WTC11 (cell line): ENCODE measurements at places on chromosomes 3 and 15. TPM values are rescaled to one million over a fixed set of nuclear protein-coding genes. Genes with fewer than 3 reads are reported as not detected.

ABTB1 gene
- 9.3 to 12.5 TPM (median 9.9 TPM) in 3 replicates for total RNA-seq

- peak within 1 kb of the TSS; percentile 84 for H3K4me3 ChIP-seq
- no peak within 1 kb of the TSS for H3K27ac ChIP-seq
- H3K4me1 ChIP-seq, result peaks cover 9% of the 10 kb centered on the region
- no peak for DNase-seq
- H3K27me3 ChIP-seq, result peaks cover 35% of the 10 kb centered on the region
- H3K36me3 ChIP-seq, result no peaks in the 10 kb centered on the region
Observed at GRCh38 chr15:75346796-75347221, at the start of gene NEIL1. TSS of gene NEIL1 (plus strand) at chr15:75347039. CDS start at chr15:75348906, 1,867 bp downstream.

DNA sequence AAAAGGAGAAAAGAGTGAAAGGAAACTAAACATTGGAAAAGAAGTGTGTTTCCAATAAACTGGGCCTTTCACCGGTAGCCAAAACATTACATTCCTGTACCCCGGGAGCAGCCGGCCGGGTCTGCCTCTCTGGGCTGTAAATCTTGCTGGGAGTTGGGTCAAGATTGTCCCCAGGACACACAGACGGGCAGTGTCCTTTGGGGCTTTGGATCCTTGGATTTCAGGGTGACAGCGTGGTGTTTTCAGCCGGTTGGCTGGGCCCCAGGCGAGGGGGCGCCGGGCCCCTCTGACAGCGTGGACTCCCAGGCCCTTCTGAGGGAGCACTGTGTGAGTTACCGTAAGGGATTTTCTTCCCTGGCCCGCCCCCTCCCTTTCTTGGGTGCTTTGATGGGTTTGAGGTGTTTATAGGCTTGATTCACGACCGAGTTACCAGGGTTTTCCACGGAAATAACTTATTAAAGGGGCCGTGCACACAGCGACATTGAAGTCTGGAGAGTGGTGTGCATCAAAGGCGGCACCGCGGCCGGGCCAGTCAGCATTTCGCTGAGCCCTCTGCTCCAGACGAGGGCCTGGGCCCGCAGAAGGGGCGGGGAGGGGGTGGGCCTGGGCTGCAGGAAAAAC is 27.4 kb downstream of the SMAD6 start:
- H3K27me3 ChIP-seq, result no peaks in the 10 kb centered on the region
- H3K4me3 ChIP-seq, result no peak overlapping the region
- peak overlapping the region; percentile 27; the same call in 1 of the 2 replicates for H3K27ac ChIP-seq
- H3K4me1 ChIP-seq, result peaks cover 26% of the 10 kb centered on the region
- no peaks in the 10 kb centered on the region for H3K36me3 ChIP-seq
- DNase-seq, result no peak

DNA sequence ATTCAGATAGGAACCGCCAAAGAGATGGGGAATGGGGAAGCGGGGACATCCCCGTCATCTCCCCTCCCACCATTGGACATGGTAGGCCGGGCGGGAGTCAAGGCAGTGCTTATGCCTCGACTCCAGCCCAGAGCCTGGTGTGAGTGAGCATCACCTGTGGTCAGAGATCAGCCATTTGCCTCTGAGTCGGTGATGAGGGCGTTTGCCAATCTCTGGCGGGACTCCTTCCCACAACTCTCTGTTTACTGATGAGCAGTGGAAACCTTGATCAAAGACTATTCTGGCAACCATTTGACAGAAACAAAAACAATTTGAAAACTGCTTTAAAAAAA is 63.9 kb upstream of the HES1 start:
- H3K27ac ChIP-seq, result no peak overlapping the region
- DNase-seq, result no peak
- H3K36me3 ChIP-seq, result peaks cover 21% of the 10 kb centered on the region

DNA sequence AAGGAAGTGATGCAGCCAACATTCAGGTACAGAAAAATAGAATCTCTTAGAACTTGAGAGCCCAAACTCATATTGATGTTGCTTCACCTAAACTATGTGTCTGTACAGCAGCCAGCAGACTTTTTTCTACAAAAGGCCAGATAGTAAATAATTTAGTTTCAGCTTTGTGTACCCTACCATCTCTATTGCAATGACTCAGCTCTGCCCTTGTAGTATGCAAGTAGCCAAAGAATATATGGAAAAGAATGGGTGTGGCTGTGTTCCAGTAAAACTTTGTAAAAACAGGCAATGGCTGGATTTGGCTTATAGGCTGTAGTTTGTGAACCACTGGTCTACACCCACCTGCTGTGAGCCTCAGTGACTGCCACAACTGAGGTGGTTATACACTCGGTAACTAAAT is 392.5 kb upstream of the RARB start:
- no peaks in the 10 kb centered on the region for H3K4me1 ChIP-seq
- no peaks in the 10 kb centered on the region for H3K27me3 ChIP-seq
- H3K4me3 ChIP-seq, result no peak overlapping the region

DUOXA2 gene
- 0.11 TPM in 1 of 3 replicates, not detected in the others for total RNA-seq

DNA sequence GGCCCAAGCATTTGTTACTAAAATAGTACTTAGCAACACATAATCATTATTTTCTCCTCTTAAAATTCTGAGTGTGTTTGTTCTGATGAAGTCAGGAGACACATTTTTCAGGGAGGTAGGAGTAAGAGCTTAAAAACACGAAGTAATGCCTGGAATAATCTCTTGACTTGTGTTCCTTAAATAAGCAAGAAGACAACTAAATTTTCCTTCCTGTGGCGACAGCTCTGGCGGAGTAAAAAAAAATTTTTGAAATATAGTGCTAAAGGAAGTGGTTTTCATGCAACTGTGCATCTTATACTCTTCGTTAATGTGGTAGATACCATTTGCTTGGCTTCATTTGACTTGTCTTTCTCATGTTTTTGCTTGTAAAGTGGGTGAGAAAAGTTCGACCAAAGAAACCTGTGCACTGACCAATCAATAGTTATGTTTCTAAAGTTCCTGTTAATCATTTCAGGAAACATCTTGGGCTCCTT is 11.1 kb upstream of the MBNL1 start:
- DNase-seq, result no peak
- H3K36me3 ChIP-seq, result no peaks in the 10 kb centered on the region
- H3K4me1 ChIP-seq, result no peaks in the 10 kb centered on the region

DNA sequence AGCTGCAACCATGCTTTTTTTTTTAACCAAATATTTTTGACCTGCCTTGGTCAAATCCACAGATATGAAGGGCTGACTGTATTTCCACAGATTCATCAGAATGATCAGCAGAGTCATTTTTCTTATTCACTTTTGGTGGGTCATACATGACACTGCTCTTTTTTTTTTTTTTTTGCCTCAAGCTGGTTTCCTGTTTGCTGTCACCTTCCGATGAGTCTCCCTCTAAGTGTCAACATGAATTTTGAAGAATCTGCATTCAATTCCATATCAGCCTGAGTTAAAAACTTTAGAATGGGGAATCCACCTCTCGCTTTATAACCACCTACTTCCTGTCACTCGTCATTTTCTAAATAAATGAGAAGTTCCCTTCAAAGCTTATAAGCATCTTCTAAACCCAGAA is 2.2 kb upstream of the SLC12A8 start:
- no peak overlapping the region for H3K4me3 ChIP-seq
- peaks cover 13% of the 10 kb centered on the region; the same call in 1 of the 2 replicates for H3K27me3 ChIP-seq
- DNase-seq, result no peak
- H3K27ac ChIP-seq, result no peak overlapping the region
- H3K36me3 ChIP-seq, result 0 out of 2 replicates have a peak, but pooled peaks cover 2% of the 10 kb centered on the region

ARNT2 gene
- total RNA-seq, result 5.0 to 7.0 TPM (median 5.7 TPM) in 3 replicates

- no peak overlapping the region for H3K27ac ChIP-seq
- no peaks in the 10 kb centered on the region; the same call in 1 of the 2 replicates for H3K27me3 ChIP-seq
- H3K36me3 ChIP-seq, result peaks cover 31% of the 10 kb centered on the region
- no peak overlapping the region for H3K4me3 ChIP-seq
Observed at GRCh38 chr3:23623844-23624243, 181.9 kb upstream of the UBE2E1 start.

DNA sequence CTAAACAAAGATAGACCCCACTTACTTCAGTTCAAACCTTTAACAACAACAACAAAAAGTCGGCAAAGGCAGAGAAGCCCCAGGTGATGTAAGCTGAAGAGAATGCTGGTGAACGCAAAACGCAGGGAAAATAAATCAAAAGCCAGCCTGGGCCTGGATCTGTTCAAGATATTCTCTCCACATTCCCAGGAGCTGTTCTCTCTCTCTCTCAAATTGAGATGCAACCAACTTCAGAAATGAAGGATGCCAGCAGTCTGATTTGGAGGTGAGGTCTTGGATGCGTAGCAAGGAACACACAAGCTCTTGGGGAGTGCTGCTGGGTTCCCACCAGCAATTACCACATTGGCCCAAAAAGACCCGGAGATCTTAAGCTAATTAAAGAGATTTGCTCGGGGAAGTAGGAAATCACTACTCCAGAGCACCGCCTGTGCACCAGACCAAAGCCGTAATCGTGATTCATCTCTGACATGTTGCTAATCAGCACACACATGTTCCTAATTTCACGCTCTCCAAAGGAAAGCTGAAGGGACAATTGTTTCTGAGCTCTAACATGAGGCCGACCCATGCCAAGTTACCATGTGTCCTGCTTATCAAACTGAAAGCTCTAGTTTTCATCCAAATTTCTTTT is 37.1 kb downstream of the IL17RD start:
- H3K36me3 ChIP-seq, result peaks cover 12% of the 10 kb centered on the region
- H3K4me3 ChIP-seq, result peak overlapping the region; percentile 12; the same call in 1 of the 2 replicates
- H3K4me1 ChIP-seq, result peaks cover 92% of the 10 kb centered on the region
- no peak for DNase-seq
- peak overlapping the region; percentile 100 for H3K27ac ChIP-seq
- H3K27me3 ChIP-seq, result peaks cover 32% of the 10 kb centered on the region

GRCh38 chr3:190863119-190863465 is 598 bp upstream of the GMNC start:
- no peak overlapping the region for H3K27ac ChIP-seq
- H3K4me3 ChIP-seq, result peak overlapping the region; percentile 94
- peaks cover 16% of the 10 kb centered on the region for H3K4me1 ChIP-seq

- no peaks in the 10 kb centered on the region for H3K4me1 ChIP-seq
- H3K4me3 ChIP-seq, result no peak overlapping the region
- H3K27ac ChIP-seq, result no peak overlapping the region
- DNase-seq, result no peak
- H3K36me3 ChIP-seq, result no peaks in the 10 kb centered on the region
- H3K27me3 ChIP-seq, result no peaks in the 10 kb centered on the region
Observed at GRCh38 chr3:165070682-165071081, 7.6 kb downstream of the SI start.

DNA sequence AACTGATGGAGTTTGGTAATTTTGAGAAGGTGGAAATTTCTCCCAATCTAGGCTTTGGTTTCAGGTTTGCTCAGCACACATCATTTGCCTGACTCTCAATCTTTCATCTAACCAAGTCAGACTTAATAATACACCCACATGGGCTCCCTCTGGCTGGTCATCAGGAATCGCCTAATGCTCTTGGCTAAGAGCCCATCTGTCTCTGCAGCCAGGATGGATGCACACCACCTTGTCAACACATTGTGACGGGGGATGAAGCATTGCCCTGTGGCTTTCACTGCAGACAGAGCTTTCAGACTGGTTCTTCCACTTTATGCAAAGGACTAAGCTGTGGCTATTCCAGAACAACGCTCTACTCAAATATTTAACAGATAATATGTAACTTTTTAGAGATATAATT is 3.0 kb upstream of the HDGFL3 start:
- H3K27ac ChIP-seq, result no peak overlapping the region
- peaks cover 7% of the 10 kb centered on the region for H3K4me1 ChIP-seq
- no peak for DNase-seq
- H3K4me3 ChIP-seq, result no peak overlapping the region

DNA sequence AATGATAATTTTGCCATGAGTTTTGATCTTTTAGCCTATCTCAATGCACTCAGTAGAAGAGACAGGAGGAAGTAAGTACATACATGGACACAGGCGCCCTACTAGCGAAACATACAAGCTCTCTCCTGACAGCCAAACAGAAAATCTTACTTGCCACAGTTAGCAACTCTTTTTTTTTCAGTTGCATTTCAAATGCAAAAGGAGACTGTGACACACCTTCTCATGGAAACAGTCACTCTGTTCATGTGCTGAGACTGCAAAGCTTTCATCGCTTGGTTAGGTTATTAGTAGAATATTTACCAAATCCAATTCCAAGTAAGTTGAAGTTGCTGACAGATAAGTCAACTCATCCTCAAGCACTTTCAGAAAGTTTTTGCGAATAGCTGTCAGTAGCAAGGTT is 223.3 kb downstream of the FOXP1 start:
- no peak overlapping the region for H3K27ac ChIP-seq
- no peak for DNase-seq
- H3K4me1 ChIP-seq, result no peaks in the 10 kb centered on the region
- H3K27me3 ChIP-seq, result no peaks in the 10 kb centered on the region

CYP1A1 gene
- 0.21 to 0.26 TPM (median 0.23 TPM) in 3 replicates for total RNA-seq

RETNLB gene
- total RNA-seq, result not detected in 3 replicates

DUOX2 gene
- 0.13 to 0.27 TPM (median 0.14 TPM) in 3 replicates for total RNA-seq

NANOGP8 gene
- total RNA-seq, result 1.9 to 2.1 TPM (median 1.9 TPM) in 3 replicates

KBTBD8 gene
- 14.5 to 15.7 TPM (median 15.0 TPM) in 3 replicates for total RNA-seq

KIF7 gene
- 20.4 to 21.8 TPM (median 21.3 TPM) in 3 replicates for total RNA-seq

- no peak for DNase-seq
- no peak overlapping the region for H3K4me3 ChIP-seq
- H3K27me3 ChIP-seq, result peaks cover 5% of the 10 kb centered on the region; the same call in 1 of the 2 replicates
- H3K36me3 ChIP-seq, result no peaks in the 10 kb centered on the region
Observed at GRCh38 chr3:59401924-59402323, 352.1 kb upstream of the CFAP20DC start.

DNA sequence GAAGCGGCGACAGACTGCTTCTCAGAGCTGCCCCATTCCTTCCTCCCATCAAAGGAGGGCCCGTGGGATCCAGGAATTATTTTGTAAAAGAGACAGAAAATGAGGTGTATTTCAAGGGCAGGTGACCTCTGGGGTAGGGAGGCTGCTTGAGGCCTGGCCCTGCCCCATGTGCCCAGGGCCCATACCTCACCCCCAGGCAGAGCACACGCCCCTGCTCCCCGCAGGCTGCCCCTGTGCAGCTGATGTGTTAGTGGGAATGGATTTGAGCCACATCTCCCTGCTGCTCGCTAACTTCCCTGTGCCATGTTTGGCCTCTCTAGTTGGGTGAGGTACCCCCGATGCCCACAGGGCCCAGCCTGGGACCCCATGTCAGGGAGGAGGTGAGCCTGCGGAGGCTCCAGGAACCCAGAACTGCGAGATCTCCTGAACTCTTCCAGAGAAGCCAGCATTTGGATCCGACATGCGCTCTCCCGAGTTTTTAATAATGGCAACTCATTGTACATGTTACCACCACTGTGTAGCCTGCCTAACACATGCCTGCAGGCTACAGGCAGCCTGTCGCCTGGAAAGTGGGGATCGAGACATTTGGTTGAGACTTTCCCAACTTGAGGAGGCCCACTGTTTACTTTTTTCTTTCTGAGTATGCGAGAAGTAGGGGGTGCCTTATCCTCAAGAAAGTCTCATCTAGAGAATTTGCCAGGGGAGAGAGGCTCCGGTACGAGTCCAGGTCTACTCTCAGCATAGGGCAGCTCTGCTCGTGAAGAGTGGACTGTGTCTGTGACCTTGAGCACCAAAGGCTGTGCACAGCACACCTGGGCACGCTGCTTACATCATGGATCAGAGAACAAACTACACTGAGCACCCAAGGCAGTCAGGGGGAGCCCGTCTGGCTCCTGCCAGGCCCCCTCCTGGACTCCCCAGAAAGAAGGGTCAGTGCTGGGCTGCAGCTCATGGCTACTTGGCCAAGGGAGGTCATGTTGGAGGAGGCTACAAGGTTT is 36.1 kb downstream of the PCSK6 start:
- peaks cover 7% of the 10 kb centered on the region; the same call in 1 of the 2 replicates for H3K4me1 ChIP-seq
- H3K4me3 ChIP-seq, result no peak overlapping the region

IGSF10 gene
- 0.60 to 0.70 TPM (median 0.66 TPM) in 3 replicates for total RNA-seq

UBA7 gene
- 1.2 to 1.9 TPM (median 1.6 TPM) in 3 replicates for total RNA-seq
